Activated CD8-positive, alpha-beta memory T cell treated with anti-CD3 and anti-CD28 coated beads, Interleukin-2, amount 10 ng/mL, durations not matched to agents 7 days and 5 days (primary cell): ENCODE measurements at places on chromosomes 12 and 14.

- peak; percentile 37 for DNase-seq
Measured at GRCh38 chr14:69769623-69770022, 2.7 kb downstream of the SRSF5 start.

DNA sequence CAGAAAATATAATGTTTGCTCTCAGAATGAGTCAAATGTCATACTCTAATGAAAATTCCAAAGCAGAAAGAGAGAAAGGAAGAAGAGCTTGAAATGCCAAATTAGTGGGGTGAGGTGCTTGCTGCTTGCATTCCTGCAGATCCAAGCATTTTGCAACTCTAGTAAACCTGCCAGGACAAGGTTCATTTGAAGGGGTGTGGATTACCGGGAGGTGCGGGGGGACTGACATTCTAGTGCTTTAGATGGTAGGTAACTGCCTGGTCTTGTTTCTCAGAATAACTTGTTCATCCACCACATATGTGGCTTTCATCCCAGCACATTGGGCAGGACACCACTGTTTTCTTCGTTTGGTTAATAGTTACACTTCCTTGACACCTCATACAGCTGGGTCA is 144.4 kb downstream of the AKAP6 start:
- DNase-seq: no peak

- no peak for DNase-seq
Measured at GRCh38 chr12:132529906-132530305, 40.0 kb downstream of the FBRSL1 start.

GRCh38 chr14:50237427-50237826 is 6.0 kb upstream of the SOS2 start:
- no peak for DNase-seq

DNA sequence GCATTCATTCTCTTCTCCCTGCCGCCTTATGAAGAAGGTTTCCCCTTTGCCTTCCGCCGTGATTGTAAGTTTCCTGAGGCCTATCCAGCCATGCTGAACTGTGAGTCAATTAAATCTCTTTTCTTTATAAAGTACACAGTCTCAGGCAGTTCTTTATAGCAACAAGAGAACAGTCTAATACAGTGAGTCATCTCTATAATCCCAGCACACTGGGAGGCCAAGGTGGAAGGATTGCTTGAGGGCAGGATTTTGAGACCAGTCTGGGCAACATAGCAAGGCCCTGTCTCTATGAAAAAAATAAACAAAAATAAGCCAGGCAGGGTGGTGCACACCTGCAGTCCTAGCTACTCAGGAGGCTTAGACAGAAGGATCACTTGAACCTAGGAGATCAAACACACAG is 259.9 kb downstream of the CEP128 start:
- DNase-seq: no peak

DNA sequence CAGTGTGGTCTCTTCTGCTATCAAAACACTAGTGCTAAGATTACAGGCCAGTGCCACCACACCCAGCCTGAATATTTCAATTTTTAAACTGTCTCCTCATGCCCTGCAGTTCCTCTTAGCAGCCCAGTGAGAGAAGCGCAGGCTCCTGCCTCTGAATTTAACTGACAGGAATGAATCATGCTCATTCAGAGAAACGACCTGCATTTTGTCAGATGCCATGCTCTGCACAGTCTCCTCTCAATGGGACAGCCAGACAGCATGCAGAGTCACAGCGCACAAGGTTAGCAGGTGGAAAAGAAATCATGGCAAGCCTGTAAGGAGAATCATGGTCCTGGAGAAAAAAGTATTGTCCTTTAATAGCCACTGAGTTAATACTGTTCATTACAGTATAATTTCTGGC is 691.0 kb upstream of the SEL1L start:
- no peak for DNase-seq

DNA sequence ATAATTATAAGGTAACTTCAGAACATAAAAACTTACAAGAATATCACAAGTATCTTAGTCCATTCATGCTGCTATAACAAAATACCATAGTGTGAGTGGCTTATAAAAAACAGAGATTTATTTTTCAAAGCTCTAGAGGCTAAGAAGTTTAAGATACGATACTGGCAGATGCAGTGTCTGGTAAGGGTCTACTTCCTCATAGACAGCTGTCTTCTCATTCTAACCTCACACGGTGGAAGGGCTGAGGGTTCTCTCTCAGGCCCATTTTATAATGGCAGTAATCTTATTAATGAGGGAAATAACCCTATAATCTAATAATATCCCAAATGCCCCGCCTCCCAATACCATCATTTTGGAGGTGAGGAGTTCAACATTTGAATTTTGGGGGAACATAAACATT is 23.7 kb upstream of the OSBPL8 start:
- DNase-seq: no peak

DNA sequence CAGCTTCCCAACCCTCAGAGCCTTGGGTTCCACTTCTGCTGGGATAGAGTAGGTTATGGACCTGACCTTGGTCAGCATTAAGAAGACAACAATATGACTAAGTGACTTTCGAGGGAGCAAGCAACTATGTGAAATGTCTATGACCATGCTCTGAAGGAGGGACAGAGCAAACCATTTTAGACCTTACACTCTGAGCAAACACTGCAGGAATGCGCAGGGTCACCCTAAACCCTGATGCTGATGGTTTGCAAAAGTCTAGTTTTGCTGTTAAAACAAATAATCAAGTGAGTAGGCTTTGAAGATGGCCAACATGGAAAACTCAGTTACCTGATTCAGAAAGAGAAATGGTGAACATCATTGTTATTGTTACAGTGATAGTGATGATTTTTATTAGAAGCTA is 8.7 kb downstream of the ZCCHC8 start:
- DNase-seq: no peak

DNA sequence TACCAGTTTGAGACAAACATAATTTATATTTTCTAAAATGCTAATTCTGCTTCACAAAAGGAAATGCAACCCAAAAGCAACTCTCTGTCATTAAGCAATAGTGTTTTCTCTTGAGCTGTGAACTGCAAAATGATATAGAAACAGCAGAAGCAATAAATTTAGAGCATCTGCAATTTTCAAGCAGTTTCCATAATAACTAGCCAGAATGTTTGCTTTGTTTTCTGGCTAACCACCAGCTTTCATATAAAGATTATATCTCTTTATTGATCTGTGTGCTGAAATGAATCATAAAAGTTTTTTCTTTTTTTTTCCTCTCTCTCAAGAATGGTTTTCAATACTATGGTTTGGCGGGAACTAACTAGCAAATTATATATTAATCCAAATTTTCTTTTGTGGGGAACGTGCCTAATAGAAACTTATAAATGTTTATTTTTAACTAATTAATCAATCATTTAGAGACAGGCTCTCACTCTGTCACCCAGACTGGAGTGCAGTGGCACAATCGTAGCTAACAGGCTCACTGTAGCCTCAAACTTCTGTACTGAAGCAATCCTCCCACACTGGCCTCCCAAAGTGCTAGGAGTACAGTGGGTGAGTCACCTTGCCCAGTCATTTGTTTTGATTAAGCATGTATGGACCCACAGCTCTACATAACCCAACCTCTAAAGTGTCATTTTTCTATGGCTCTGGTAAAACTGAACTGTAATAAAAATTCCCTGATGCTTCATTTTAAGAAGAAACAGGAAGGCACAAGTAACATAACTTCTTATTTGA is 830.1 kb upstream of the MGAT4C start:
- no peak for DNase-seq

GRCh38 chr12:104215638-104216297 is at the start of gene TXNRD1:
TXNRD1 (plus strand) TSS chr12:104215779; CDS start chr12:104215803, 24 bp downstream.
- peak; percentile 89 for DNase-seq

GRCh38 chr14:106417224-106418049 is 891.1 kb downstream of the TMEM121 start:
- DNase-seq: peak; percentile 96

GRCh38 chr12:65537978-65538377 is 259.5 kb downstream of the MSRB3 start:
- no peak for DNase-seq

DNA sequence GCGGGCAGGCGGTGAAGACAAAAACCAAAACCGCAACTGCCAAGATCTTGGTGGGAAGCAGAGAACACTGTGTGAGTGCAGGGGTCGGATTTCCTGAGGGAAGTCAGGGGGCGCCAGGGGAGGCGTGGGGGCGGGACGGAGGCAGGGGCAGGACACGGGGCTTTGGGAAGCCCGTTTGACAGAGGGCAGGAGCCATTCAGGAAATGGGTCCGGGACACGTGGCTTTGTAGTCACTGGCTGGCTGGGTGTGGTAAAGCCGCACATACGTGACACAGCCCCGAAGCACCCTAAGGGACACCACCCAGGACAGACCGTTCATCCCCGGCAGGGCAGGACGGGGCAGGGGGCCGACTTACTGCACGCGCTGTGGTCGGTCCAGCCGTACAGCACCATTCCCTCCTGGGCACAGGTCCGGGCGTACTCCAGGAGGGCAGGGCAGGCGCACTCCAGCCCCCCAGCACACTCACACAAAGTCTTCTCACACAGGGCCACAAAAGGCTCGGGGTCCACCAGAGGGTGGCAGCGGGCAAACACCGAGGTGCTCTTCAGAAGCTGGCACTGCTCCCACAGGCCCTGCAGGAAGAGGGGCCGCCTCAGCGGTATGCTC is 49.4 kb downstream of the VWF start:
- DNase-seq: peak; percentile 76
